ENCODE measurements at places on chromosomes 5 and 9.
A peak's percentile ranks its signal among the peaks of the same experiment; 100 is the strongest.

- no peak for DNase-seq
These were observed 28.2 kb downstream of the PRELID2 start for GRCh38 chr5:145806923-145807322.

DNA sequence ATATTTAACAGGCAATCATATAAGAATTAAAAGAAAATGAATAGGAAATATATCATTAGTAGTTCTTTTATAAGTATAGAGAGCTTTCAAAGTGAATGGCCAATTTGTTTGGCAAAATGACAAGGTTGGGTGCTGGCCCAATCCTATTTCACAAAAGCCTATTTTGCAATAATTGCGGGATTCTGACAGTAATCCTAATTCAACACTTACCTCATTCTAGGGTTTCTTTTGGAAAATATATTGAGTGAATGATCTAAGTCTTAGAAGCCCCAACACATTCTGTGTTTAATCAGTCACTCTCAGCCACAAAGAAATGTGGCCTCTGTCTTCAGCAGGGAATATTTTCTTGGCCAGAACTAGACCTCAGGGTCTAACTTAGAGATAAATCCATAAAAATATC is 835.9 kb upstream of the ZNF608 start:
- no peak for DNase-seq

GRCh38 chr5:1299961-1300360 is 5.1 kb upstream of the TERT start:
- DNase-seq, result no peak

GRCh38 chr5:179892255-179892654 is 15.4 kb downstream of the TBC1D9B start:
- no peak for DNase-seq

DNA sequence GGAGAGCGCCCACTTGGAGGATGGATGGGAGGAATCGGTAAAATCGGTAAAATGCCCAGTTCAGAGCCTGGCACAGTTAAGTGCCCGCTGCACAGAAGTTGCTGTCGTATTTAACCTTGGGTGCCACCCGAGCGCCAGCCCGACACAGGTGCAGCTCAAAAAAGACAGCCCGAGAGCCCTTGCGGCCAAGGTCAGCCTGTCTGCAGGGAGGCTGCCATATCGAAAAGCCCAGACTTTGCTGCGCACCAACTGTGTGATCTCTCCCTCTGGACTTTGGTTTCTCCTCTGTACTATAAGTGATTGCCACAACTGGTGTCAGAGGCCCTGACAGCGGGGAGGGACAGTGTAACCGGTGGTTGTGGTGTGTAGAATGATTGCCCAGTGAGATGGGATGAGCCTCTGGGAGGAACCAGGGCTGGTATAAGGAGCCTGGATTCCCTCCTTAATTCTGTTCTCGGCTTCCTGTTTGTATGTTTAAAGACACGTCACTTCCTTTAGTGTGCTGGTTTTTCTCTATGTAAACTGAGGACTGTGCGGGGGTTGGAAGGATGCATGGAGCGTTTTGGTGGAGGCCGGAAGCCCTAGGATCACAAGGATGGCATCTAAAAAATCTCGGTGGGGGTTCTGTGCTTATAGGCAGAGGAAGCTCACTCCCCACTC is 792 bp downstream of the NTMT1 start:
- DNase-seq, result peak; percentile 45

DNA sequence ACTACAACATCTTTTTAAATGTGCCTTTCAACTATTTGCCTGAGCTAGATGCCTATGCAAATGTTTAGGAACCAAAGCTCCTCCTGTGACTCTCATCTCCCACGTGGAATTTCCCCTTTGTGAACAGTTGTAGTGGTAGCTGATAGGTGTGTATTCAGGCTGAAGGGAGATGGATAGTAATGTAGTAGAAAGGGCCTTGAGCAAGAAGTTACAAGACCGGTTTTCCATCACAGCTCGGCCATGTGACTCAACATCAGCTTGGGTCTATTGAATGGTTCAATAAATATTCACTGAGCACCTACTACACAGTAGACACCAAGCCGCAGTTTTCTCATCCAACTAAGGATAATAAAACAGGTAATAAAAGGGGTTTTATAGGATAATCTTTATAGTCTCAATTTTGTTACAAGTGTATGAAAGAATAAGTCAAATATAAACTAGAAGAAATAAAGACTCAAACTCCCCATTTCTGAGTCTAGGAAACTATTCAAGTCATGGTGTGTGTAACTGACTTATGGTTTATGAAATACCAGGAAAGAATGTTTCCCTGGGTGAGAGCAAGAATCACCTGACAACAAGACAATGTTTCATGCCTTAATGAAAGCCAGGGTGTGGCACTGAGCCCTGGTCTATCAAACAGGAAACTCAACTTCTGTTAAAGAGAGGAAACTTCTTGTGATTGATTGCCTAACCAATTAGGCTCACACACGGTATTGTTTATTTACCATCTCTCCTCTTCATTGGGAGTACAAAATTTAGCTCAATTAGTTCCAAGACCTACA is 187.1 kb upstream of the SPEF2 start:
- no peak for DNase-seq

Measured in CD4-positive, alpha-beta T cell treated with Interleukin-10 for 1 hour (primary cell).